ENCODE measurements at places on chromosomes 5 and 9.

DNA sequence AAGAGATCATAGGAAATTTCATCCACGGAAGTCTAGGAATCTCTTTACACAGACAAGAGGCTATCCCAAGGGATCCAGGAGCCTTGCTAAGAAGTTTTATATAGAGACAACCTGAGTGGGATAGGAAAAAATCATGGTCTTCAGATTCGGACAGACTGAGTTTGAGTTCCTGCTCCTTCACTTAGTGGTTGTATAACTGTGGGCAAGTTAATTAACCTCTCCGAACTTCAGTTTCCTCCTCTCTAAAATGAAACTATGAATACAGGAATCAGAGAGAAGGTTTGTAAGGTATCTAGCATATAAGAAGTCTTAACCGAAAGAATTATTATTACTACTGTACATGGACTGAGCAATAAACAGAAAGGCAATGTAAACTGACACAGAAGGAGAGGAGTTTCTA, 35.1 kb downstream of the NR2F1-AS1 start:
- DNase-seq = no peak

DNA sequence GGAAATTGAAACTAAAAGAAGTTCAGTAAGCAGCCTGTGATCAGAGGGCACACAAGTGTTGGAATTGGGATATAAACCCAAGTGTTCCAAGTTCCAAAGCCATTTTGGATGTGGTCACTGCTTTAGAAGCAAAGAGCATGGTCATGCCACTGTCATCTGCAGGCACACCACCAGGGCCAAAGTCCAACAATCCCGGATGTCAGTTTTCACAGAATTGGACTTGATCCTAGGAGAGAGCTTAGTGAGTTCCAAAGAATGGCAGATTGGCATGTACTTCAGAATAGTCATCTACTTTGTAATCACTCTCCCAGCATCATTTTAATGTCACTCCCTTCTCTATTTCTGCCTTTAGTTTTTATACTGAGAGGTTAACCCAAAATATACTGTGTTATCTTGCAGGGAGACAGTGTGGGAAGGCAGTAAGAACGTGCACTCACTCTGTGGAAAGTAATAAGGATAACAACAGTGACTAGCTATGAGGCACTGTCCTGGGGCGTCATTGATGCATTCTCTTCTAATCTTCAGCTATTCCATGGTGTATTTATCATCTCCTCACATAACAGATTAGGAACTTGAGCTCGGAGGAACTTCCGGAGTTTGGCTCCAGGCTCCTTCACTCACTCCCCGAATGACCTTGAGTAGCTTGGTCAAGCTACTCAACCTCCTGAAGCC, 388.0 kb downstream of the ACTL7B start:
- peak; percentile 11 for DNase-seq

DNA sequence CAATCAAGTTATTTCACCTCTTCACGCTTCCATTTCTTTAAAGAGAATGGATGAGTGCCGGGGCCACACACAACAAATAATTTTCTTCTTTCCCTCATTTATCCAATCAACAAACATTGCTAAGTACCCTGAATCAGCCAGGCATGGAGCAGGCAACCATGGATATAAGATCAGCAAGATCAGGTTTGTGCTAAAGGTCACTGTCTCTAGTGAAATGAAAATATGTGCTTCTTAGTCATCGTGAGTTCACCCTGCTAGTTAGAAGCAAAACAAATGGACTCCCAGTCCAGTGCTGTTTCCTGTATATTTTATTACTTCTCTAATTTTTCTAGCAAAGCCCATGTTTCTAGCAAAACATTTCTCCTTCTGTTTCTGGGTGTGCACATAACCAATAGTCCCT, 629.2 kb downstream of the BNC2 start:
- no peak for DNase-seq

- no peak for DNase-seq
Measured at GRCh38 chr5:136979131-136979530, 520.0 kb downstream of the SPOCK1 start.

DNA sequence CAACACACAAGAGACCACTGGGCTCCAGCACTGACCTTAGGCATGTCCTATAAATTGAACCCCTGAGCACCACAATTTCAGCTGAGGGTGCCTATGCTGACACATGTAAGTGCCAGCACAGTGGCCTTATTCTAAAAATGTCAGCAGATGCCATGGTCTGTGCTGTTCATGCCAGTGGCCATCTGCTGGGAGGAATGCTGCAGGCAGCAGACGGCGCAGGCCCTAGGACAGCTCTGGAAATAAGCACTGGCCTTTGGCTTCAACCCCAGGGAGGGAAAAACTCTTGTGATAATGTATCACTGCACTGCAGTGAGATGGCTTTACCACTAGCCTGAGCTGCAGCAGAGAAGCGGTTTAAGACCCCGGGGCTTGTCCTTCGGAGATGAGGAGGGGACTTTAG, 98.5 kb downstream of the SYK start:
- DNase-seq = no peak

- DNase-seq = no peak
Measured at GRCh38 chr9:34962546-34962945, 4.5 kb downstream of the PHF24 start.

DNA sequence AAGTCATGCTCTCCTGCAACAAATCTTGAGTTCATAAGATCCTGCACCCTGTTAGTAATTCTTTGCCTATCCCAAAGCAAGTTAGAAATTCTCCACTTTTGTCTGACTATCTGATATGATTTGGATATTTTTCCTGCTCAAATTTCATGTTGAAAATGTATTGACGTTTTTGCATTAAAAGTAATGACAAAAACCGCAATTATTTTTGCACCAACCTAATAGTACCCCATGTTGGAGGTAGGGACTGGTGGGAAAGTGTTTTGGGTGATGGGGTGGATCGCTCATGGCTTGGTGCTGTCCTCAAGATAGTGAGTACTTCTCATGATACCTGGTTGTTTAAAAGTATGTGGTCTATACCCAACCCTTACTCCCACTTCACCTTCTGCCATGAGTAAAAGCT, 713.4 kb downstream of the CDH18 start:
- DNase-seq = no peak

- DNase-seq = no peak
Measured at GRCh38 chr5:32228816-32229215, 54.7 kb upstream of the GOLPH3 start.

- DNase-seq = no peak
Measured at GRCh38 chr9:97419309-97419867, 7.5 kb downstream of the TDRD7 start.

DNA sequence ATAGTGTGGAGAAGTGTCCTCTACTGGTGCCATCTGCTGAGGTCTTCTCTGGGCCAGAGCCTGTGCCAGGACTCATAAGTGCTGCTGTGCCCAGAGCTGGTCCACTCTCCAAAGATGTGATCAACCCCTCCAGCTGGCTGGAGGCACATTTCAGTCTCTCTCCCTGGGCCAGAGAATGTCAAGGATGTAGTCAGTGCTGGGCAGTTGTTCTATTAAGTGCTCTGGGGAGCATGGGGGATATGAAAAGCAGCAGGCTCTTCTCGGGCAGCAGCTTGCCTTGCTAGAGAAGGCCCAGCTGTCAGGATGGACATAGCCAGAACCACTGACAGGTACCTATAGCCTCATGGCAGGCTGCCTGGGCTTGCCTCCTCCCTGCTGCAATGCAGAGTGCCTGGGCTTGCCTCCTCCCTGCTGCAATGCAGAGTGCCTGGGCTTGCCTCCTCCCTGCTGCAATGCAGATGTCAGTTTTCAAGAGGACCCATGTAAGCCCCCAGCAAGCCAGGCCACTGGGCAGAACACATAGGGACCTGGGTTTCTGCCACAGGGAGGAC, 157.2 kb upstream of the PANK3 start:
- no peak for DNase-seq

DNA sequence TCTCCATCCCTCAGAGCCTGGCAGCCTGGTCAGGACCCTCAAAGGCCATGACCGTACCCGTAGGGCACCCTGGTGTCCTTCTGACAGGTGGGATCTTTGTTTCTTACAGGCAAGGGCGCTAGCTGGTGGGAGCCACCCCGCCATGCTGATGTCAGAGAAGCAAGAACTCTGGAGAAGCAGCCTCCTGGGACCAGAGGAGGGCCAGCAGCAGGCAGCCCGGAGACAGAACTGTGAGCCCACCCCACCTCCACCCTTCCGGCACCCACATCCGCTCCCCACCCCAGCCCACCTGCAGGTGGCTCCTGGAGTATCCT, 42.2 kb upstream of the IL17B start:
- no peak for DNase-seq

- DNase-seq = no peak
Measured at GRCh38 chr5:127083711-127084110, 10.4 kb upstream of the C5orf63 start.

DNA sequence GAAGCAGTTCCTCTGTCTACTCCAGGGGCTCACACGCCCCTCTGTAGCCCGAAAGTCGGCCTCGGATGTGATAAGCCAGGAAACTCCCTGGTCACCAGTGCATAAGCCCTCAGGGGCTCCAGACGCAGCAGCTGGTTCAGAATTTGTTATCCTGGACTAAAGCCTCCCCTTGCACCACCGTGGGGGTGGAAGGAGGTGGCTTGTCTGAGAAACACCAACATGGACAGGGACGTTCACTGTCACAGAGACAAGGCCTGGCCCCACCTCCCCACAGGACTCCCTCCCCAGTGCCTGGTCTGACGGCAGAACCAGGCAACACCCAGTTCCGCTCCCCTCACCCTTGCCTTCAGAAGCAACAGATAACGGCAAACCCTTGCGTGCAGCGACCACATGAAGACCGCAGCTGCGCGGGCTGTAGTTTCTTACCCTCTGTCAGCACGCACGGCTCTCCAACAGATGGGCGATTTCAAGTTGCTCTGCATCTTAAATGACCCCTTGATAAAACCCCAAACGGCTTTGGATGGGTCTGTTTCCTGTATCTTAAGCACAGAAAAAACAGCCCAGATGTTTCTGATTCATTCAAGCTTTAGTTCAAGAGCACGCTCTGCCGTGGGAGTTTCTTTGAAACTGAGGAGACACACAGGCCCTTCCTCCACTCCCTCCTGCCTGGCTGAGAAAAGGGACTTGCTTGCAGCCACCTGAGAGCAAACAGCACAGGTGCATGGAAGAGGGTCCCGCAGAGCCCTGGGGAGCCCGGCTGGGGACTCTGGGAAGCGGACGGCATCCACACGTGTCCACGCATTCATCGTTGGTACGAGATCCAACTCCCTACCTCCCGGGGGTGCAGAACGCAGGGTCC, 44.7 kb upstream of the NKD2 start:
- DNase-seq = no peak

DNA sequence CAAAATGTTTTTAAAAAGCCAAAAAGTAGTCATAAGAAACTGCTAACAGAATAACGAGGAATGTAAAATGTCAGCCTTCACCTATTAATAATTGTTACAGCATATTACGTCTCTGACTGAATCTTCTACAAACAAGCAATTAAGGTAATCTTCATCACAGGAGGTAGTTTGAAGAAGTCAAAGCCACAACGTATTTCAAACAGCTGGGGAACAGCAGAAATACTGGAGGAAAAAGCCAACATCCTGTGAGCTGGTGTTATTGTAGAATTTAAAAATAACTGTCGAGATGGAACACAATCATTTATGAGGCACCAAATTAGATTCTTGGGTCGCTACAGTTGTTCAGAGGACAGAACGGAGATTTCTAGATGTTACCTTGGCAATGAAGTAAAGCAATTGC, 450.5 kb downstream of the AGTPBP1 start:
- no peak for DNase-seq

DNA sequence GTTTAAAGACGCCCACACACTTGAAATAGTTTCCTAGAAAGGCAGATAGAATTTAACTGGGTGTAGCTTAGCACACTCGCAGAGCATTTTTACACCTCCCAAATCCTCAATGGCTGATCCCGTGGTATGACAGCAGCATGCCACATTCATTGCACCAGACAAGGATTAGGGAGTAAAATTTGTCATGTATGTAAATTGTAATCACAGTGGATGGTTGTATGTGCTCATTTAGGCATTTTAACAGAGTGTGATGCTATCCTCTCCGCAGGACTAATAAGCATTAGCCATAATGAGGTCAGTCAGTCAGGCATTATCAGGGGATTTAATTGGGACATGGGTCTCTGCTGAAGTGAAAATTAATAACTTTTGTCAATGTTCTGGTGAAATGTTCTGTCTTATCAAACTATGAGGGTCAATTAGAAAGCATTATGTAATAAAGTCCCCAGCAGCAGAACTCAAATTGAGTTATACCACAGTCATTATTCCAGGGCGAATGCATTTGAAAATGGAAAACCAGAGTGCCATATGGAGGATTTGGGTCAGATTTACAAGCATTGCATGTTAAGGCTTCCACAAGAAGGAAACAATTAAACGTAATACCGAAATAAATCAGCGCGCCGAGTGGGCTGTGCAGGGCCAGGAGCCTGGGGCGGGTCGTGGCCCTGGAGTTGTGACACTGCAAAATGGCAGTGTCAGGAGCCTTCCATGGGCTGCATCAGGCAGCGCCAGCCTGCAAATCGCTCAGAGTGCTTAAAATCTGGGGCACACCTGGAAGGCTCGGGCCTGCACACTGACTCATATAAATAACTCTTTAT, 602.2 kb downstream of the BNC2 start:
- DNase-seq = no peak

- peak; percentile 22 for DNase-seq
Measured at GRCh38 chr5:123785162-123786071, 273.4 kb downstream of the CSNK1G3 start.

- DNase-seq = peak; percentile 69
Measured at GRCh38 chr5:83265318-83265717, 188.0 kb downstream of the XRCC4 start.

DNA sequence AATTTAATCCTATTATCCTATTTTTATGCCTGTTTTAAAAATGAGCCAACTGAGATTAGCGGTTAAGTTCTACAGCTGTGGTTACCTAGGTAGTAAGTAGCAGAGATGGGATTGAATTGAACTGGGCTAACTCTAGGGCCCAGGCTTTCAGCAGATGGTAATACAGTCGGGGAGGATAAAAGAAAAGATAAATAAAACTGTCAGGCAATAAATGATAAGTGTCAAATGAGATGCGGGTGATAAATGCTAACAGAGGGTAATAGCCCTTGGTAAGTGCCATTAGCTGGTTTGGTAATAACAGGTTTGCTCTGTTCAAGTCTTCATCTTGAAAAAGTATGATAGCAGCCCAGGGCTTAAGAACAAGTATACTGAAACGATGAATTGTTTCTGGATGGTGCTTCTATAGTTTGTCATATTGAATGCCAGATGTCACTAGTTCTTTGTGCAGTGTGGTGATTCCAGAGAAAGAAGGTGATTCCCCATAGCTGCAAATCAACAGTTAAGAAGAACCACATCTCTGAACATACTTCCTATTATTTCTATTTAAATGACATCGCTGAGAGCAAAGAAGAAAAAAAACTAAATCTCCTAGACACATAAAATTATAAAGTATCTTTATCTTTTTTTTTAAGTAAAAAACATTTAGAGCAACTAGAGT, 360.8 kb upstream of the PANK3 start:
- DNase-seq = no peak

GRCh38 chr9:111599092-111599954, at the start of gene PTGR1:
PTGR1 (minus strand) TSS chr9:111599647; CDS start chr9:111597422, 2,225 bp downstream.
- DNase-seq = peak; percentile 88

GRCh38 chr5:35012796-35013195, 35.0 kb downstream of the AGXT2 start:
- no peak for DNase-seq

DNA sequence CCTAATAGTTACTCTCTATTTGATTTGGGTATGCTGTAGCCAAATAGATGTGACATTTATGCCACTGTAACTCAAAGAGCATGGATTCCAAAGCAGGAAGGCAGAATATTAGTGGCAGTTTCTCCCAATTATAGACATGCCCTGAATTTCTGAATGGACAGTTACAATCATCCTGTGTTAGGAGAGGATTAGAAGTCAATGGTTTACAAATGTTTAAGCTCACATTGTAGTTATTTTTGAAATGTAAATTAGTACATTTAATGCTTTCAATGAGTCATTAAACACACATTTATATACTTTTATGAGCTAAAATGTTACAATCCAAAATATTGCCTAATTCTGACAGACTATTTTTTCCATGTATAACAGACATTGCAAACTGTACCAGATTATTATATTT, 62.3 kb upstream of the CDH18 start:
- DNase-seq = no peak
